ENCODE measurements at places on chromosomes 6 and 20.

- DNase-seq: no peak
Measured at GRCh38 chr6:155004017-155004416, 8.9 kb downstream of the TIAM2 start.

DNA sequence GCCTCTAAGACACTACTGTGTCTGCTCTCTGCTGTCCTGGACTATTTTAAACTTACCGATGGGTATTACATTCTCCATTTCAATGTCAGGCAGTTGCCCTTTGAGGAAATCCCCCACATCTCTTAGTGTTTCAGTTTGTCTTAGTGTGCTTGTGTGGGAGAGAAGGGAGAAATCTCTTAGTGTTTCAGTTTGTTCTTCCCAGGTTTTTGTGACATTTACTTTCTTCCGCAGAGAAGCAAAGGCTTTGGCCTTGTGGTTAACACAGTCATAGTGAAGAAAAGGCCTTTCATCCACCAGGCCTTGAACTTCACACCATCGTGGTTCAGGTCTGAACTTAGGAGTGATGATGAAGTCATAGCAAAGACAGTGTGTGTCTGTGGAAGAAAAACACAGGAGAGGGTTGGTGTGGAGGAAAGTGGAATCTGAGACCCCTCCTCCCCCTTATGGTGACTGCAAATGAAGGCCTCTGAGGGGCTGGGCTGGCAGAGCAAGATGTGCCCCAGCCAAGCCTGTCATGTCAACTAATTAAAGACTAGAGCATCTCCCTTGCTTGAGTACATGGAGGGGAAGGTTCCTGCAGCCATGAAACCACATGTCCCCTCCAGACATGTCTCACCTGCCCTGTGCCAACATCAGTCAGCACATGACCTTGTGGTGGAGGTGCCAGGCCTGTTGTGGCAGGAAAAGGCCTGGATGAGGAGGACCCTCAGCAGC lies 23.9 kb downstream of the RAET1L start:
- DNase-seq: no peak

DNA sequence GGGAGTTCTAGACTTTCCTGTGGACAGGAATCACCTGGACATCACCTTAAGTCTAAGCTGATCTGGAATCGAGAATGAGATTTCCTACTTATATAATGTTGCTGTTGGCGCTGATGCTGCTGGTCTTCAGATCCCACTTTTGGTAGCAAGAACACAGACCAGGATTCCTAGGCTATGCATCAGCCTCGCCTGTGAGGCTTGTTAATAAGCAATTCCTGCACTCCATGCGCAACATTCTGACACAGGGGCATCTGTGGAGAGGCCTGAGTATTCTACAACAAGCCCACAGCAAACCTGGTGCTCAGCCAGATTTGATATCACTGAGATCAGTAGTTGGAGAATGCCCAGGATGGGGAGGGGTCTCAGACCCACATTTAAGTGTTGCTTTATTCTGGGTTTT lies 52.0 kb upstream of the TRIM26 start:
- no peak for DNase-seq

GRCh38 chr20:62603907-62604785 lies 38.2 kb upstream of the SLCO4A1 start:
- no peak for DNase-seq

GRCh38 chr20:558117-558516 lies 14.5 kb upstream of the CSNK2A1 start:
- DNase-seq: no peak

GRCh38 chr6:39800034-39801032 lies 8.2 kb downstream of the DAAM2 start:
- DNase-seq: no peak

GRCh38 chr6:166009385-166010031 lies 158.1 kb downstream of the TBXT start:
- DNase-seq: no peak

GRCh38 chr6:113924312-113924723 lies 46.6 kb downstream of the HDAC2 start:
- DNase-seq: no peak

- no peak for DNase-seq
Measured at GRCh38 chr6:50239853-50240252, 190.1 kb upstream of the DEFB112 start.

GRCh38 chr6:148969603-148970061 lies 222.8 kb downstream of the UST start:
- no peak for DNase-seq

- DNase-seq: no peak
Measured at GRCh38 chr20:60956194-60956593, 295.9 kb upstream of the CDH4 start.

DNA sequence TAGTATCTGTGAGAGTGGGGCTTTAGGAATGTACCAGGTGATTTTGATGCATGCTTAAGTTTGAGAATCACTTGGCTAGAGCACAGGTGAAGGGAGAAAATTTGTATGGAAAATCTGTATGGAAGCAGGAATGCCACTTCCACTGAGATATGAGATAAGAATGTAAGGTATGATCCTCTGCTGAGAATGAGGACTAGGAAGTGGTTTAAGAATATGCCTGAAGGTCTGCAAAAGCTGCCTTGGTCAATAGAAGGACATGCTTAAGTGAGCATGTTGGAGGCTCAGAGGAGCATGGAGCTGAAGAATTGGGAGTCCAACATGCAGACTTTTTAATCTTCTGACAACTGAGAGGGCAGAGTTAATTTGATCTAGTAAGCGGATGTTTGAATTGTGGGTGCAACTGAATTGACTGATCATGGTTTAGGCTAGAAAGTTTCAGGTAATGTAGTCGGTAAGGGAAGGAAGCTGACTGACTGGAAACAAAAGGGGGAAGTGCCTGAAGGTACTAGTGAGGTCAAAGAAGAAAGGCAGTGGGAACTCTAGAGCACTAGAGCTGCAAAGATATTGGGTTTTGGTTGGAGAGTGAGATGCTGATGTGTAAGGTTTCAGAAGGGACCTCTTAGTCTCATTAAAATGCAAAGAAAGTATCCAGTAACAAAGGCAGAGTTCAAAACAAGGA lies 28.6 kb upstream of the NOTCH4 start:
- no peak for DNase-seq

- DNase-seq: no peak
Measured at GRCh38 chr6:111091987-111092386, 4.7 kb downstream of the SLC16A10 start.

GRCh38 chr6:105515054-105515453 lies 112.2 kb upstream of the PREP start:
- no peak for DNase-seq

- no peak for DNase-seq
Measured at GRCh38 chr20:35275741-35276251, 2.1 kb downstream of the MMP24OS start.

DNA sequence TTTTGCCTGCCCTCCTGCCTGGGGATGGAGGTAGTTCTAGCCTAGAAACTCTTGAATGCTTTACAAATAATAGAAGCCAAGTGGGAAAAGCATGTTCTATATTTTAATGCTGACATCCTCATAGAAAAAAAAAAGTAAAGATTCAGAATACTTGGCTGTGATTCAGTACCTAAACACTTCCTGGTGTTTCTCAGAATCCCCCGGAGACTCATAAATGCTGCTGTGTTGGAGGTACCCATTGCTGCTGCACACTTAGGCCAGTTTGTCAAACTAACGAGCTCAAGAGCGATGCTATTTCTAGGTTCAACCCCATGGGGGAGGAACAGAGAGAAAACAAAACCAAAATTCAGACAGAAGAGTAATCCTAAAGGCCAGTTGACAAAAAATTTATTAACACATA lies 38.8 kb upstream of the ZFP64 start:
- no peak for DNase-seq

GRCh38 chr6:99836471-99836870 lies 157.6 kb downstream of the MCHR2 start:
- DNase-seq: no peak

GRCh38 chr6:140201787-140202458 lies 827.5 kb upstream of the CITED2 start:
- no peak for DNase-seq

DNA sequence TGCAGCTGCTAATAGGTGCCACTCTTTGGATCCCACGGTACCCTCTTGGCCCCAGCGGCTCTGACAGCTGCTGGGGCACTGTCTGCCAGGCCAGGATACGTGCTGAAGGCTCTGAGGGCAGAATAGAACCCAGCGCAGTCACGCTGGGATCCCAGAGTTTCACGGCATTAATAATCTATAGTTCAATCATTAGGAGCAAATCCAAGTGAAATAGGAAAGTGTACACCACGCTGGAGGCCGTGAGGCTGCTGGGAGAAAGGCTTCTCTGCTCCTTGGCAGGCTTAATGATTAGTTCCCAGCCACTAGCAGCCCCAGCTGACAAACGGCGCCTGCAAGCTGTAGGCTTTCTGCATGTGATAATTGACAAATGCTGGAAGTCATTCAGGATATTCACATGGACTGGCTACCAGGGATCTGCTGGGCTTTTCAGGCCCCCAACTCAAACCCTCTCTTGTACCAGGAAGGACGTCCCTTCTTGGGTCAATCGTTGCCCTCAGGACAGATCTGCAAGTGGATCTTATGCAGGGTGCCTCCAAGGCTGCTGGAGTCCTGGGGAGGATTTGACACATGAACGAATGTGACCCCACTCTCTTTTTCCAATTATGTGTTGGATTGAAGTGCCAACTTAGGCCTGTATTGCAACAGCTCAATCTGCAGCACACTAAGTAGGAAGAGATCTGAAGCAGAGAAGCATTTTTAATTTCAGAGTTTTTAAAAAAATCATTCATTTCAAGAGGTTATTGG lies 50.1 kb upstream of the INSM1 start:
- no peak for DNase-seq

GRCh38 chr20:20808016-20808415 lies 95.6 kb upstream of the RALGAPA2 start:
- no peak for DNase-seq

GRCh38 chr6:90790058-90790457 lies 203.2 kb upstream of the MAP3K7 start:
- no peak for DNase-seq

DNA sequence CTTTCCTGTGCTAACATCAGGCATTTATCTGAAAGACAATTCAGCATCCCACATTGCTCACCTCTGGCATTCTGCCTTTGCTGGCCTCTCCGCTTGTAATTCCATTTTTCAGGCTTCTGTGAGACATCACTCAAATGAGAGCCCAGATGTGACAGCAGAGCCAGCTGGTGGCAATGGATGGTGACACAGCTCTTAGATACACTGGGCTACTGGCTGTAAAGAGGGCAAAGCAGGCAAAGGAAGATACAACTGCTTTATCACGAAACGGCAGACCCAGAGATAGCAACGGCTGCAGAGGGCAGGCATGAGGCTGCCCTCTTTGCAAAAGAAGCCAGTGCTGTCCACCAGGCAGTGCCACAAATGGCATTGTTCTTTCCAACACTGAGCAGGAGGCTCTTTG lies 329.8 kb downstream of the KIF16B start:
- DNase-seq: no peak

GRCh38 chr20:9412309-9412708 lies 102.1 kb upstream of the LAMP5 start:
- DNase-seq: no peak

DNA sequence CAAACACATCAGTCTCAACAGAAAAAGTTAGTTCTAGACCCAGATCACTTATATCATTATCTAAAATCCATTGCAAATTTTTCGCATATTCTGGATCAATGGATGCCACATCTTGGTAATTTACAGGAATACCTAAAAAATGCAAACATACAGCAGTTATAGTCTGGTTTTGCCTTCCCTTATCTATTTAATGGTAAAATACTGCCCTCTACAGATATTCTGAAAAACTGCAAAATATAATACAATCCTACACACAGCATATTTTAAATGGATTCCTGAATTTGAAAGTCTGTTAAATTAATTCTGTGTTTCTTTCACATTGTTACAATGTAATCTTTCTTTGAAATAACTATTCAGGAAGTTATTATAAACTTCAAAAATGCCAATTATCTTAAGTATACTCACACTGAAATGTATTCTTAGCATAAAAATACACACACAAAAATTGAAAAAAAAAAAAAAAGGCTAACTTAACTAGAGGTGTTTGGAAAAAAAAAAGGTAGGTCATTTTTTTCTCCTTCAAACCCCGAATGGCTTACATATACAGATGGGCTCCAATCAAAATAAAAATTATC lies 88.4 kb downstream of the HACE1 start:
- DNase-seq: no peak

DNA sequence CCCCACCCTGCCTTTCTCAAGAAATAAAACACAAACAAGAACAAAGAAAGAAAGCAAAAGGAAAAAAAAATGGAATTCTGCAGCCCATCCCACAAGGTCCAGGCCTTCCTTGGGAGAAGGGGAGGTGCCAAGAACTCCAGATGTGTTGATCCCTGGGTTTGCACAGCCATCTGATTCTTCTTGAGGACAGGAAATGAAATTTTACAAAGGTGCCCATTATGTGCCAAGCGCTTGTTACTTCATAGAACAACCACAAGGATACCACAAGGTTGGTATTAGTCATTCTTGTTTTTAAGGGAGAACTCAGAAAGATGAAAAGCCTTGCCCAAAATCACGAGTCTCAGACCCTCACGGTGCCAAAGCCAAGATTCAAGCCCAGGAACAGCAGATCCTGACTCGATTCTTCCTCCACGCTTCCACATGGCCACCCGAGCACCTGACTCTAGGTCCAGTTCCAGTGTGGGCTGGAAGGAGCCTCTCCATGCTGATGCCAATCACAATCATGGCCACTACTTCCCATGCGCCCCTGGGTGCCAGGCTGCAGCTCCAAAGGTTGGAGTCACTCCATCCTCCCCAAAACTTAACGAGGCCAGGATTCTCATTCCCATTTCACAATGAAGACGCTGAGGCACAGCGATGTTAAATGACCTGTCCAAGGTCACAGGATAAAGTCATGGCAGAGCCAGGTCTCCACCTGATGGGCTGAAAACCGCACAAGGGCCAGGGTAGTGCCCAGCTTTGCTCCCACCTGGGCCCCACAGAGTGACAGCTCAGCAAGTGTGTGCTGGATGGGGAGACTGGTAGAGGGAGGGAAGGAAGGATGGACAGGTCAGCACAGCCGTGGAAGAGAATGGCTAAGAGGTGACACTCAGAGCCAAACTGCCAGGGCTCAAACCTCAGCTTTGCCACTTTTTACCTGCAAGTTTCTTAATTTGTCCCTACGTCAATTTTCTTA lies 66.7 kb upstream of the TOP1 start:
- no peak for DNase-seq

DNA sequence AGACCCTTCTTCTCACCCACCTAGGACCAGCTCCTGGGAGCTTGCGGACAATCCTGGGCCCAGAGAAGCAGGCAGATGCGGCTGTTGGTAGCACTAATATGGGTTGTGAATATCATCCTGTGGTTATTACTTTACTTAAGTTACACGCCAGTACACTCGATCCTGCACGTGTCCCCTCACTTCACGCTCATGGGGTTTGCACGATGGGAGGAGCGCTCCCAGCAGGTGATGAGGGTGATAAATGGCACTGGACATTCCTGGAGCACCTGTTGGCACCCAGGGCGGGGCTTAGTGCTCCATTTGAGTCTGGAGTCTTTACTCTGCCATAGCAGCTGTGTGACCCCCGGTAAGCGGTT lies 335.1 kb downstream of the PREX1 start:
- DNase-seq: no peak

- peak; percentile 13 for DNase-seq
Measured at GRCh38 chr20:20452254-20452676, 84.4 kb downstream of the INSM1 start.

DNA sequence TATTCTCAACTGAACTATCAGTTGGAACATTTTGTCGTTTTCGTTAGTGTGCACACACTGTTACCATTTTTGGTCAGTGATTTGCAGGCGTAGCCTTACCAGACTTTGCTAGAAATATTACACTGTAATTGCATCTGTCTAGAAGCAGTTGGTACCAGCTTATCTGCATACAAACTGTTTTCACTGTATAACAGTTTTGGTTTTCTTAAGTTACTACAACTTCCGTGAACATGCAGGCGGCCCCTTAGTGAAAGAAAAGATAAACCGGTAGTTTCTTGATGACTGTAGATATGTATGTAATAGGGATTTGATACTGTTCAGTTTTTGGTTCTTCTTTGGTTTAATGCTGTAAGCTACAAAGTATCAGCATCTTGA lies 1.3 kb downstream of the DSTN start:
- DNase-seq: no peak
